NCI-H1436 treated with DMSO at 0.1 percent for 48 hours (cell line): ENCODE measurements at places on chromosomes 4 and X.

- DNase-seq, result no peak
Measured at GRCh38 chr4:162683659-162684370, 482.9 kb downstream of the NAF1 start.

- DNase-seq, result no peak
Measured at GRCh38 chrX:19886883-19887531, 393 bp downstream of the SH3KBP1 start.

DNA sequence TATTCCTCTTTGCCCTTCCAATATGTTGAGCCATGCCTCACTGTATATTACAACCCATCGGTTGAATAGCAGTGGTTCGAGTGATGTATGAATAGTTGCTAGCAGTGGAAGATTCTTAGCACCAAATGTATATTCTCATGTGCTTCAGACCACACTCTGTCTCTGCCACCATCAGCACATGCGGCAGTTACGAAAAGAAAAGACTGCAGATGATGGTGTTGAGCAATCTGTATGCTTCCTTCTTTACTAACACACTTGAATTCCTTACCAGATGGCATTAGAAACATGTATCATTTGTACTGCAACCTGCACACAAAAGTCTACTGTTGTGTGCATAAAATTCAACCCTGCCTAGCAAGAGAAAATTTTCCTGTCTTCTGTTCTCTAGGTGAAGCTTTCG lies 214.6 kb downstream of the ENOX2 start:
- DNase-seq, result no peak

DNA sequence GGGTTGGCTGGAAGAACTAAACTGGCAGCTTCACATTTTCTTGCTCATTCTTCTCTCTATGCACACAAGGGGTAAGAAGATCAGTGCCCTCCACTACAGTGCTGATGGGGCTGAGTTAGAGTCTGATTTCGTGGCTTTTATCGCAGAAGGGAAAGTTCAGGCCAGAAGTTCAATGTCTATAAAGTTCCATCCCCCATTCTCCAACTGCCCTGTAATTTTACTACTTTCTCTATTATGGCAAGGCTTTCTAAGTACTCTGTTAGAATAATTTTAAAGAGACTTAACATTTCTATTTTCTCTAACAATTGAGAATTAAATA lies 293.9 kb downstream of the BMPR1B start:
- no peak for DNase-seq

GRCh38 chr4:138889216-138889615 lies 126.4 kb upstream of the NOCT start:
- no peak for DNase-seq

- DNase-seq, result no peak
Measured at GRCh38 chr4:81592701-81593100, 121.0 kb upstream of the RASGEF1B start.

DNA sequence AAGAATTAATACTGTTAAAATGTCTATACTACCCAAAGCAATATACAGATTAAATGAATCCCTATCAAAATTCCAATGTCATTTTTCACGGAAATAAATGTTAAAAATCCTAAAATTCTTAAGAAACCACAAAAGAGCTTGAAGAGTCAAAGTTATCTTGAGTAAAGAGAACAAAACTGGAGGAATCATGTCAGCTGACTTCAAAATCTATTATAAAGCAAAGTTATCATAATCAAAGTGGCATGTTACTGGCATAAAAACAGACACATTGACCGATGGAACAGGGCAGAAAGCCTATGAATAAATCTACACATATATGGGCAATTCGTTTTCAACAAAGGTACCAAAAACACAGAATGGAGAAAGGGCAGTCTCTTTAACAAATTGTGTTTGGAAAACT lies 579.0 kb downstream of the INPP4B start:
- no peak for DNase-seq

DNA sequence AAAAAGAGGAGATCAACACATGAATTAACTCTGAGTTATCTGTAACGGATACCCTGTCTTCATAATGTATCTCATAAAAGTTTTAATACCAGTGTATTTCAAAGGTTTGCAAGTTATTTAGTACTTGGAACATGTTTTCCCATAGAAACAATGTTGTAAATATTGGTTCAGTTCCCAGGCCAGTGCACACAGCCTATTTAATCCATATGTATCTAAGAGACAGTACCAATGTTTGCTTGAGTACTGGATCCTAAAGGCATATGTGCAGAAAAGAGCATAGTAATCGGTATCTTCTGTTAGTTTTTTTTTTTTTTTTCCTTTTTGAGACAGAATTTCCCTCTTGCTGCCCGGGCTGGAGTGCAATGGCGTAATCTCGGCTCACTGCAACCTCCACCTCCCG lies 46.1 kb downstream of the SLIT2 start:
- no peak for DNase-seq

GRCh38 chrX:123959281-123960063 lies 2.0 kb upstream of the STAG2 start:
- no peak for DNase-seq

DNA sequence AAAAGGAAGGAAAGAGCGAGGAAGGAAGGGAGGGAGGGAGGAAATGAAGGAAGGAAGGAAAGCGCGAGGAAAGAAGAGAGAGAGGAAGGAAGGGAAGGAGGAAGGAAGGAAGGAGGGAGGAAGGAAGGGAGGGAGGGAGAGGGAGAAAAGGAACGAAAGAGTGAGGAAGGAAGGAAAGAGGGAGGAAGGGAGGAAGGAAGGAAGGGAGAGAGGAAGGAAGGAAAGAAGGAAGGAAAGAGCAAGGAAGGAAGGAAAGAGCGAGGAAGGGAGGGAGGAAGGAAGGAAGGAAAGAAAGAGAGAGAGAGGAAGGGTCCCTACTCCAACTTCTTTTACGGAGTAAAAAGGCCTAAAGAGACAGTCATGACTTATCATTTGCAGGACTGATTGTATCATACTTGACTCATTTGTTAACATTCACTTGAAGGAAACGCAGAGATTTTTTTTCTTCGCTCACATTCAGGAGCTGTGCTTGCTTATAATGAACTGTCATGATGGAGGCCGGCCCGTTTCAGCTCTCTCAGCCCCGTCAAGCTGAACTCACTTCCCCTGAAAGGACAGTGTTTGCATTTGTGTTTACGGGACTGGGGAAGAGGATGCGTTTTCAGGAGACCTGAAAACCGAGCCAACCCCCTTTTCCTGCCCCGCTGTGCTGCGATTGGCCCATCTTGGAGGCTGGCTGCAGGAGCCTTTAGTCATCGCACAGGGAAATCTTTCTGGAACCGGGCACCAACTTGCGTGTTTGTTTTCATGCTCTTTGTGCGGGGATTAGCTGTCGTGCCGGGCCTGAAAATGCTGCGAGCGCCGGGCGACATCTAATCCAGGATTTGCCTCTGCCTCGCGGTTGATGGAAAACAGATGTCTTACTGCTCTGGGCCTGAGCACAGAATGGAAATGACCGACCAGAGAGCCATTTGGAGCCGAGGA lies 17.8 kb downstream of the TRIM2 start:
- no peak for DNase-seq

GRCh38 chr4:159722052-159722451 lies 619.2 kb downstream of the RAPGEF2 start:
- DNase-seq, result no peak

DNA sequence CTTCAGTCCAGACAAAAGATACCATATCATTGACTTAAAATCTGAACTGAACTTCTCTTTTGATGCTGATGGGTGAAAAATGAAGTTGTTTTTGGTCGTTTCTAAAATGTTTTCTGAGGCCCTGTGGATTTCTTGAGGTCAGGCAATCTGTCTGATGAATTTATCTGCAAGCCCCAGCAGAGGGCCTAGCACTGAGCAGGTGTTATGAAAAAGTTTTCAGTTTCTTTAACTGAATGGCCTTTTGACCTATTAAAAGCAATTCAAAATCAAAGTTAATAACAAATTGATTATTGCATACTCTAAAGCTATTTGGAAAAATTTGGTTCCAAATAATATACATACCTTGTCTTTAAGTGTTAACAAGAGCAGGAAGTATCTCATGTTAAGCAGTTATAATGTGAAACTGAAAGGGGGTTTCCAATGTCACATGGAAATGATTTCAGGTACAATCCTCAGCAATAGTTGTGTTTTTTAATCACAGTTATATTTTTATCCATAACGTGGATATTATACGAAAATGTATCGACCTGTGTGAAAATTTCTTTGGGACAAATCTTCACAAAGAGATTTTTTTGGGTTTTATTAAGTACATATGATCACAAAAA lies 285.0 kb downstream of the SPANXN1 start:
- no peak for DNase-seq

DNA sequence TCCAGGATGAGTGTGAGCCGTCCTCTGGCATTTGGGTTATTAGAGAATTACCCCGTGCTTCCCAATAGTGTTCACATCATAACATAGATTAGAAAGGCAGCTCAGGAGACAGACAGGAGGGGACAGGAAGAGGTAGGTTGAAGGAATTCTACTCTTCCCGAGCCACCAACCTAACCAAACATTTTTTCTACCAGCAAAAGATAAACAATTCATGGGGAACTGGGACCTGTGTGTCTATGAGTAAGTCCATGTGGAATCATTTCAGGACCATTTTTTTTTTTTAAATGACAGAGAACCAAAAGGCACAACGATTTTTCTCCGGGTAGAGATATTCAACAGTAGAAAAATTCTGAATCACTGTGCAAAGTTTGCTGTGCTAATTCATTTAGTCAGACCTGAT lies 174.2 kb upstream of the ETNPPL start:
- no peak for DNase-seq

- DNase-seq, result no peak
Measured at GRCh38 chr4:6752486-6752829, 30.1 kb upstream of the KIAA0232 start.

GRCh38 chr4:38686682-38687081 lies 22.7 kb downstream of the KLF3 start:
- DNase-seq, result no peak
